ENCODE measurements at places on chromosomes 1 and 21.

- DNase-seq: no peak
These were observed 111.8 kb upstream of the JUN start for GRCh38 chr1:58895559-58896145.

DNA sequence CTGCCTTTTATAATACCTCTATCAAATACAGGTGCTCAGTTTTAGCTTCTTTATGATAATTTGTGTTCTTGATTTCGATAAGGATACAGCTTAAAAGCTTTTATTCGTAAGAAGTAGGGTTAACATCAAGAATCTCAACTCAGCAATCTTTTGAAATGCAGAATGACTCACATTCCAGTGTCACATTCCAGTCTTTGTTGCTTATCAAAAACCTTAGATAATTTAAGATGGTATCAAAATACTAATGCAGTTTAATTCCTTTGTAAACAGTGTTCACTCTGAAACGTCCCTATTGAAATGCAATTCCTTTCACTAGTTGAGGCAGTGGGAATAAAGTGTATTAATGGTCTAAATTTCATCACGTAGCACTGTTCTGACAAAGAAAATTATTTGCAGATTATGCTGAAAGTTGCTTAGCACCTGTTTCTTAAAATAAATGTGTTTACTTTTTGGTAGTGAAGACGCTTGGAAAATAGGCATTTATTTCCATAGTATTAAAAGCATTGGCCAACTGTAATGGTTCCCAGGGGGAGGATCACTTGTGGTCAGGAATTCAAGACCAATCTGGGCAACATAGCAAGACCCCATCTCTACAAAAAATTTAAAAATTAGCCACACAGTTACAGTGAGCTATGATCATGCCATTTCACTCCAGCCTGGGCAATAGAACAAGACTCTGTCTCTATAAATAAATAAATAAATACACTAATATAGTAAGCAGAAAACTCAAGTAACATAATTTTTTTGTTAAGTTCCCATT is 10.1 kb upstream of the CNN3 start:
- peak; percentile 12 for DNase-seq

DNA sequence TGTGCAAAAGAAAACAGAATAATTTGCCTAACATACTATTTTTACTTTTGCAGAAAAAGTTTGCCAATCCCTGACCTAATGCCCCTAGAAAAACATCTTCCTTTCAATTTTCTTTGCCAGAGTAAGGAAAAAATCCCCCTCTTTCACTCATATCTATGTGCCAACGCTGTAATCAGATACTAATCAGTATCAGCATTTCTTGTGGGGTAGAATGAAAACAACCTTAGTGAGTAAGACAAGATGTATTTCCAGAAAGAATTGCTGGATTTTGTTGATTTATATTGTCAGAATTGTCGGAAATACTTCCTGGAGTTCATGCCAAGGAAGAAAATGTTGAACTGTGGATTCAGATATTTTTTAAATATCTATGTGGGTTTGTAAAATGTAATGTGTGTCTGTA is 1893.8 kb downstream of the NCAM2 start:
- DNase-seq: no peak

DNA sequence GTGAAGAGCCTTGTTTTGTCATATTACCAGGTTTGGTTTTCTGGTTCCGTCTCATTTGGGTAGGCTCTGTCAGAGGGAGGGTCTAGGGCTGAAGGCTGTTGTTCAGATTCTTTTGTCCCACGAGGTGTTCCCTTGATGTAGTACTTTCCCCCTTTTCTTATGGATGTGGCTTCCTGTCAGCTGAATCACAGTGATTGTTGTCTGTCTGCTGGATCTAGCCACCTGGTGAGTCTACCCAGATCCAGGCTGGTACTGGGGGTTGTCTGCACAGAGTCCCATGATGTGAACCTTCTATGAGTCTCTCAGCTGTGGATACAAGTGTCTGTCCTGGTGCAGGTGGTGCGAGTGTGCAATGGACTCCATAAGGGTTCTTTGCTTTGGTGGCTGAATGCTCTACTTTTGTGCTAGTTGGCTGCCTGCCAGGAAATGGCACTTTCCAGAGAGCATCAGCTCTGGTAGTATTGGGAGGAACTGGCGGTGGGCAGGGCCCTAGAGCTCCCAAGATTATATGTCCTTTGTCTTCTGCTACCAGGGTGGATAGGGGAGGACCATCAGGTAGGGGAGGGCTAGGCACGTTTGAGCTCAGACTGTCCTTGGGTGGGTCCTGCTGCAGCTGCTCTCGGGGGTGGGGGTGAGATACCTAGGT is 246.0 kb downstream of the RYR2 start:
- DNase-seq: no peak

DNA sequence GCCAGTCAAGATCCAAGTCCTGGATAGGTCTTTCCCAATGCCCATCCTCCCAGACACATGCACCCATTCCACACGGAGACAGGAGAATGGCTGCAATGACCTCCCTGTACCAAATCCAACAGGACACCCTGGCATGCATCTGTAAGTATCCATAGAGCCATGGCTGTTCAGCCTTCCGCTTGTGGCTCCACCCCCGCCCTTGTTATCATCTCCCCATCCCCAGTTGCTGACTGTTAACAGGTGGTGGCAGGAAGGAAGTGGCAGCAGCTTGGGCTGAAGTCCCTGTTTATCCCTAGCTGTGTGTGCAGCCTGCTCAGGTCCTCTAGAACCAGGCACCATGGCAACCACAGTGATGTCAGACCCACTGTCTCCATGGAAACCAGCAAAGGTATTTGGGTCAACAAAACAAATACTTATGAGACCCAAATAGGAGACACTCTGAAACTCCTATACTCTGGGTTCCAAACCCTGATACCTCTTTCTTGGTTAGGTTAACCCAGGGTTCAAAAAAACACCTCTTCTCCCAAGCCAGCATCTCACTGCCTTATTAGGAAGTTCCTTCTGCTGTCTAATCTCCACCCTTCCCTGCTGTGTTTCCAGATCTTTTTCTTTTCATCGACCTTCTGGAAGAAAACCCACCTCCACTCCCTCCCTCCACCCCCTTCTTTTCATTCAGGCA is 721 bp downstream of the PBXIP1 start:
- no peak for DNase-seq

- no peak for DNase-seq
These were observed 4.7 kb upstream of the F5 start for GRCh38 chr1:169590932-169591331.

GRCh38 chr1:54872036-54872331 is 15.0 kb downstream of the DHCR24 start:
- no peak for DNase-seq

Data from LoVo (cell line).